Adipose tissue (tissue), 3 donors: ENCODE measurements at places on chromosomes 5 and 9. TPM values are rescaled to one million over a fixed set of nuclear protein-coding genes. Genes with fewer than 3 reads are reported as not detected.

Gene ZNF300
- 3.3 TPM for polyA plus RNA-seq

Gene CATSPER3
- polyA plus RNA-seq, result 0.58 TPM

Gene EQTN
- not detected for polyA plus RNA-seq

Gene SEPTIN8
- 15.4 TPM for polyA plus RNA-seq
